ENCODE measurements at places on chromosomes 16 and 17.

DNA sequence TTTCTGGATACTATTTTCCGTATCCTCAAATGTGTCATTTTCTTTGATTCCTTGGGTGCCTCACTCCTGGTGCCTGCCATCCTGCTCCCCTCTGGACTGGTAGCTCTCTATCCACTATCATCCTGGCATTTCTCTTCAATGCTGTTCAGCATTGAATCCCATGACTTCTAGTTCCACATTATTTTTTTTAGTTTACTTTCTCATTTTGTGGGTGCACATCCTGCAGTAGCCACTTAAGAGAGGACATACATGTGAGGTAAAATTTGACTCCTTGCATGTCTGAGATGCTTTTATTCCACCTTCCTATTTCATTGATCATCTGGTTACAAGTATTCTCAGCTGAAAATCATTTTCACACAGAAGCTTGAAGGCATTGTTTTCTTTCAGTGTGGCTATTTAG, 19.1 kb downstream of the ALOX15 start:
- DNase-seq, result no peak

GRCh38 chr17:67088639-67089038, 44.3 kb downstream of the CACNG1 start:
- DNase-seq, result no peak

DNA sequence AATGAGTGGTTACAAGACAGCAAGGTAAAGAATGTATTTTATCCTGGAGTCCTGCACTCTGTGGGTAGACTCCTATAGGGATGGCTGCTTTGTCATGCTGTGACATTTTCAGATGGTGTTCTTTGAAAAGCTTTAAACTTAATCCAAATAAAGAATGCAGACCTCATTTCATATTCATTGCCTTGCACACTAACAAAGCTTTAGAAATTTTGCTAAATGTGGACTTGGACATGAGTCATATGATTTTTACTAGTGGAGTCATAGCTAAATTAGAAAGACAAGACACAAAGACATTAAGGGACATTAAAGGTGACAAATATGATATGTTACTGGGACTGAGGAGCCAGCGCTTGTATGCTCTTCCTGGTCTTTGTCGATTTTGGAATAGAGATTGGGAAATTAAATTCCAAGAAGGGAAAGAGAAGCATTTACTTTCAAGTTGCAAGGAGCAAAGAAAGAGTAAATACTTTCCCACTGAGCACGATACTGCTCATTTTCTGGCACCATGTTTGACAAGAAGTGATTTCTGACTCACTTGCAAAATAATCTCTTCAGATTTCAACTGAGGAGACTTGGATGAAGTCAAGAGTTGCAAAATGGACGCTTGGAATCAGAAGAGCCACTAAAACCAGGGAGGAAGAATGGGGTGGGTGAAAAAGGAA, 152.9 kb upstream of the MYOCD start:
- DNase-seq, result no peak

- DNase-seq, result no peak
Observed at GRCh38 chr17:17411692-17412091, 65.1 kb upstream of the MED9 start.

DNA sequence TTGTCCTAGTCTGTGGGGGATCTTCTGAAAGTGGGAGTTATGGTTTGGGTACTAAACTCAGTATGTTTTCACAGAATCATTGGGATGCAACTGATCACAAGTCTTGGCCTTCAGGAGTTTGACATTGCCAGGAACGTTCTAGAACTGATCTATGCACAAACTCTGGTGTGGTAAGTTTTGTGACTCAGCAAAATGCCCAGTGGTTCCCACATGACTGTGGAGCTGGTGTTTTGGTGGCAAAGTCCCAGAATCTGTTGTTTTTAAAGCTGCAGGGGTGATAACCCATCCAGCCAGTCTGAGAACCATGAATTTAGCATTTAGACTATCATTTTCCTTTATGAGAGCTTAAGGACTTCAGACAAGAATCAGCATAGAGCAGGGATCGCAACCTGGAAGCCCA, 40.6 kb downstream of the GDE1 start:
- DNase-seq, result no peak

DNA sequence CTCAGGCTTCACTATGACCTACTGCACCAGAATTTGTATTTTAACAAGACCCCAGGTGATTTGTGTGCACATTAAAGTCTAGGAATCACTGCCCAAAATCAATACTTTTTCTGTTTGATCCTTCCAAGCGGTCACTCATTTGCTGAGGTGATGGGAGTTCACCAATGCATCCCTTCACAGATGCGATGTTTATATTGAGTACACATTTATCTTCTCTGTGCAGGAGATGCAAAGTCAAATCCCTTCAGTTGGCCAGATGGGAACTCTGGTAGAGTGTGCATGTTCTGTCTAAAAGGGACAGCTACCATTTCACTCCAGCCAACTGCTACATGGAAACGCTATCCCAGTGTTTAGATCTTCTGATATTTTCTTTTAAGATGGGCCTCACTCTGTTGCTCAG, 122.6 kb upstream of the HS3ST2 start:
- DNase-seq, result no peak

DNA sequence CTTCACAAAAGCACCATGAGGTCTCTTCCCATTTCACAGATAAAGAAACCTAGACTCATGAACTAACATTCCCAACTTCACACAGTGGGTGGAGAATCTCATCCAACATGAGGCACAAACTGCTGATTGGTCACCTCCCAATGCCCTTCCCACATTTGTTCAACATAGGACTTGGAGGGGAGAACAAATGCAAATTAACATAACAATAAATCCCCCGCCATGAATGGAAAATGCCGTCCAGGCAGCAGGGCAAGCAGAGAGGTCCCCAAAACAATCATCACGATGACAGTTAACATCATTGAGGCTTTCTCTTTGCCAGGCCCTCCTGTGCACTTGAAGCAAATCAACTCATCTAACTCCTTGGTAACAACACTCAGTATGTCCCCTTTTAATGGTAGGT, 185.3 kb downstream of the TMEM132E start:
- DNase-seq, result no peak

- DNase-seq, result no peak
Observed at GRCh38 chr16:50841081-50841886, 99.4 kb downstream of the CYLD start.

- no peak for DNase-seq
Observed at GRCh38 chr17:80999536-81000333, 8.1 kb downstream of the CHMP6 start.

GRCh38 chr16:73845238-73846006, 451.2 kb upstream of the PSMD7 start:
- no peak for DNase-seq

- DNase-seq, result no peak
Observed at GRCh38 chr16:10465821-10466220, 80.0 kb downstream of the ATF7IP2 start.

GRCh38 chr17:59616253-59616920, 3.3 kb upstream of the CLTC start:
- DNase-seq, result no peak

DNA sequence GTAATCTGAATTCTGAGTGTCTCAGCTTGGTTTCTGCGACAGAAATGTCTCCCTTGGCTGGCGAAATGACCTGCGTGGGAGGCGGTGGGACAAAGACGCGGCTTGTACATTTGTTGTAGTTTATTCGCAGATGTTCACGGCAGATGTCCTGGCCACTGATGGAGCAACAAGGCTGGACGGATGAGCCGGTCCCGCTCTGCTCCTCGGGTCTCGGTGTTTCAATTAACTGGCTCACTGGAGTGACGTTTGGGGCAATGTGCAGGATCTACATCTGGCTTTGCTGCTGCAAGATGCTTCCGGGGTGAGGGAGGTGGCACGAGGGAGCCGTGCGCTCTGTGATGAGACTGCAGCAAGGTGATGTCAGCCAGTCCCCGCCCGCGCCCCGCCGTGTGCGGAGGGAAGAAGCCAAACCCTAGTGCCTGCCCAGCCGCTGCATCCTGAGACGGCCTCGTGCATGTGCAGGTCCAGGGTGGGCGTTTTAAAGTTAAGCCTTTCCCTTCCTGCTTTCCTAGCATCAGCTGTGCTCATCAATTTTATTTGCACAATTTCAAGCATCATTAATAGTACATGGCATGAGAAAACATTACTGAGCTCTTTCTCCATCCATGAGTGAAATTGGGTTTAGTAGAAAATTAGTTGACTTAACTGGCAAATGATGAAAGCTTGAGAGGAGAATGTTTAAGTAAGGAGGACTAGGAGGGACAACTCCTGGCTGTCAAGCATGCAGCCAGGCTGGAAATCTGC, 44.4 kb downstream of the MGAT5B start:
- DNase-seq, result no peak

- DNase-seq, result no peak
Observed at GRCh38 chr17:46901291-46901690, 21.7 kb upstream of the GOSR2 start.

DNA sequence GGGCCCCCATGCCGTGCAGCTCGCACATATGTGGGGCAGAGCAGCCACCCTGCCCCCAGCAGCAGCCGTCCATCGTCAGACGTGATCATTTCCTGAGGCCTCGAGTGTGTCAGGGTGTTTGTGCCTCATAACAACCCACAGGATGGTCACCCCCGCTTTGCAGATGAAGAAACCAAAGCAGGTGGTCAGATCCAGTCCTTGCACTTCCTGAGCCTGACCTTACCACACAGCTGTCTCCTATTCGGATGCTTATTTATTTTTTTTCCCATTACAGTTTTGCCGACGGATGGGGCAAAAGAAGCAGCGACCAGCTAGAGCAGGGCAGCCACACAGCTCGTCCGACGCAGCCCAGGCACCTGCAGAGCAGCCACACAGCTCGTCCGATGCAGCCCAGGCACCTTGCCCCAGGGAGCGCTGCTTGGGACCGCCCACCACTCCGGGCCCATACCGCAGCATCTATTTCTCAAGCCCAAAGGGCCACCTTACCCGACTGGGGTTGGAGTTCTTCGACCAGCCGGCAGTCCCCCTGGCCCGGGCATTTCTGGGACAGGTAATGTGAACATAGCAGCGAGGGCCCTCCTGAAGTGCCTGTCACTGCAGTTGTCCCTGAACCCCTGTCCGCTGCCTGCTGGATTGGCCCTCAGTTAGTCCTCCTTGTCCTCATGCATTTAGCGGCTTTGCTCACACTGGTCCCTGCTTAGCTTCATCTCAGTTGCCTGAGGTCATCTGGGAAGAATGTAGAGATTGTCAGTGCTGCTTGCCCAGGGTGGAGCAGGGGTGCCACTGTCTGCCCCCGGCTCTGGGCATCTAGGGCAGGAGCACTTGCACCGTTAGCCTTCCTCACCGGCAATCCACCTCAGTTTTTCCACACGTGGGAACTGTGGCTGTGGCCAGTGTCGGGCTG, 1.4 kb downstream of the MPG start:
- no peak for DNase-seq

GRCh38 chr17:58006560-58006923, 504 bp downstream of the SRSF1 start:
- no peak for DNase-seq

- DNase-seq, result no peak
Observed at GRCh38 chr16:50610331-50611262, 62.4 kb downstream of the NKD1 start.

DNA sequence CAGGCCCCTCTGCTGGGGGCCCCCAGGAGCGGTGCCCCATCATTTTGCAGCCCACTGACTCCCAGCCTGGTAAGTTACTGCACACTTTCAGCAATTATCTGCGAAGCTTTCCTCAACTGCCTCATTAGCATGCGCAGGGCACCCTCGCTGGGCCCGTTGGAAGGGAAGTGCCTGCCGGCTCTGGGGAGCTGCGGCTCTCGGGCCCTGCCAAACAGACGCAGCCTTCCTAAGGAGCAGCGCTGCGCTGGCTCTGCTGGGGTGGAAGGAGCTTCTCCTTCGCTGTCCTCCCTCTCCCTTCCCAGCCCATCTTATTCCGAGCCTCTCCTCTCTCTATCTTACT, 71.0 kb downstream of the RBBP6 start:
- no peak for DNase-seq

DNA sequence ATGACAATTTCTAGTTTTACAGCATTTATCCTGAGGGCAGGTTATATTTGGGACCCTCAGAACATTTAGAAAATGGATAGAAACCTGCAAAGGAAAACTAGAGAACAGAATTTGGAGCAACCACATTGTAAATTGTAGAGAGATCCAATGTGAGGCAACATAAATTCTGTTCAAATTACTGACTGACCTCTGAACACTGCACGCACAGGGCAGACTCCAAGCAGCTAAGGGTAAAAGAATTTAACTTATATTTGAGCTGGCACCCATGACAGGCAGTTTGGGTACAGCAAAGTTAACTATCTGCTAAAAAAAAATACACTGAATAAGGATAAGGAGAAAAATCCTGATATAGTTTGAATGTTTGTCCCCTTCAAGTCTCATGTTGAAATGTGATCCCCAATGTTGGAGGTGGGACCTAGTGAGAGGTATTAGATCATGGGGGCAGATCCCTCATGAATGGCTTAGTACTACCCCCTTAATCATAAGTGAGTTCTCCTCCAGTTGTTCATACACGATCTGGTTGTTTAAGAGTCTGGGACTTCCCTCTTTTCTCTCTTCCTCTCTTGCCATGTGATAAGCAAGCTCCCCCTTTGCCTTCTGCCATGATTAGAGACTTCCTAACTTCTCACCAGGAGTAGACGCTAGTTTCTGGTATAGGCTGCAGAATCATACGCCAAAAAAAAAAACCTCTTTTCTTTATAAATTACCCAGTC, 75.7 kb downstream of the FBXL20 start:
- no peak for DNase-seq

DNA sequence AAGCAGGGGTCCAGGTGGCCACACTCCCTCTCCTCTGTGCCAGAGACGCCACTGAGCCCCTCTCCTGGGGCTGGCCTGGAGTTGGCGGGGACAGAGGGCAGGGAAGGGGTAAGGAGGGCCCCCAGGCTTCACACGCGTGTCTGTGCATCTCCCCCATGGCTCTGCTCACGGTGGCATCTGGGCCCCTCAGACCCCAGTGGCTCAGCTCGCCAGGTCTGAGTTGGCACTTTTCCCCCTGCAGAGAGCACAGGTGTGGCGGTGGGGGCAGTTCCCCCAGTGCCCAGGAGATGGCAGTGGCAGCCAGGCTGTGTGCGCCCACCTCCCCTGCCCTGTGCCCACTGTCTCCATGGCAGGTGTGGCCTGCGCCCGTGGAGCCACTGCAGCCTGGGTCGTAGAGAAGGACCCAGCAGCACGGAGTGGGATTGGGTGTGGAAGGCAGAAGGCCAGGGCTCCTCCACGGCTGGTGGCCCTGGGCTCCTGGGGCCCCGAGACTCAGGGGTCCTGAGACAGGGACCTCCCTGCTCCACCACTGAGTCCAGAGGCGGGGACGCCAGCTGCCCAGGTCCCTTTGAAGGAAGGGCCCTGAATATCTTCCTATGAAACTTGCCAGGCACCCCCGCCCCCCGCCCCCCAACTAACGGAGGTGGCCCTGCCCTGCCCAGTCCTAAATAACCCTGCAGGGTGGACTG, 4.3 kb upstream of the APRT start:
- no peak for DNase-seq

DNA sequence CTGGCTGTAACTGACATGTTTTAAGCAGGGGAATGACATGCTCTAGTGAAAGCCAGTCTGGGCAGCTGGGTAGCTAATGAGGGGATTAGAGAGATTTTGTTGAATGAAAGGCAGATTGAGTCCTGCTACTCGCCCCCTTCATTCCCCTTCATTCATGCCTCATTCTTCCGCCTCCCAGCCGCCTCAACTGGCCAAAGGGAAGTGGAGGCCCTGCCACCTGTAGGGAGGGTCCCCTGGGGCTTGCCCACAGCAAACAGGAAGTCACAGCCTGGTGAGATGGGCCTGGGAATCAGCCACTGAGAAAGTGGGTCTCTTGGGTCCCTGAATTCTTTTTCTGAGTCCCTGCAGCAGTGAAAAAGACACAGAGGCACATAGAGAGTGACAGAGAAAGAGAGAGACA, 1.1 kb upstream of the CD19 start:
- DNase-seq, result no peak

GRCh38 chr16:49349446-49350168, 24.0 kb upstream of the C16orf78 start:
- no peak for DNase-seq

All from skeletal muscle cell (primary cell).